Stimulated activated memory B cell treated with anti-CD40 and anti-IgM and Interleukin-4, amounts not matched to agents 10 μg/mL and 1 μg/mL and 100 μg/mL, for 72 hours (primary cell): ENCODE measurements at places on chromosomes 5 and 9.

DNA sequence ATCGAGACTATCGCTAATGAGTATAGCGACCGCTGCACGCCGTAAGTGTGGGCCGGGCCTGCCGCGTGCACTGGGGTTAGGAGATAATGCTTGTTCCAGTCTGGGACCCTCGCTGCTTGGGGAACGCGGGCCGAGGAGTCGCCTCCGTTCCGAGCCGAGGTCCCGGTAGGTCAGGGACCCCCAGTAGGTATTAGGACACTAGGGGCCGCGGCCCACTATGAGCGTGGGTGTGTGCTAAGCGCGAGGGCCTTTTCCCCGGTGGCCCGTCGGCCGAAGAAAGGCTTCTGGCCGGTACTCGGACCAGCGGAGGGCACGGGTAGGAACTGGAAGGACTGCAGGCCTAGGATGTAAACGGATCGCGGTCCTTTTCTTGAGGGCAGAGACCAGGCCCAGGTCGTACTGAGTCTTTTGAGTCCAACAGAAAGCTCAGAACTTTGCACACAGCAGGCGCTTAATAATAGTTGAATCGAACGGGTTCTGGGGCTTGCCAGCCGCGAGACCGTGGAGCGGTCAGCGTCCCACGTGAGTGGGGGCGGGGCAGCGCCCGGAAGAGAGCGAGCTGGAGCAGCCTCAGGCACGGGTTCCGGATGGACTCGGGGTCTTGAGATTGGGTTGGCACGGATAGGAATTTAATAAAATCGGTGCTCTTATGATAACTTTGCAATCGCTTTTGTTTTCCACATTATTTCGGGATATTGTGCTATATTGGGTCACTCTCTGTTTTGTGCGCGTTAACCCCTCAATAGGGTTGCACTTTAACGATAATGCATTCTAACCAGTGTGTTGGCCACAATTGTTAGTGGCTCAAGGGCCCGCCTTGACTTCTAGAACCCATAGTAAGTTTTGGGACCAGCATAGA lies 733 bp downstream of the HSPA4 start:
- H3K27me3 ChIP-seq = no peaks in the 10 kb centered on the region
- peak; percentile 59 for ATAC-seq
- H3K27ac ChIP-seq = peak overlapping the region; percentile 100
- peaks cover 64% of the 10 kb centered on the region for H3K4me1 ChIP-seq
- H3K4me3 ChIP-seq = peak overlapping the region; percentile 97

DNA sequence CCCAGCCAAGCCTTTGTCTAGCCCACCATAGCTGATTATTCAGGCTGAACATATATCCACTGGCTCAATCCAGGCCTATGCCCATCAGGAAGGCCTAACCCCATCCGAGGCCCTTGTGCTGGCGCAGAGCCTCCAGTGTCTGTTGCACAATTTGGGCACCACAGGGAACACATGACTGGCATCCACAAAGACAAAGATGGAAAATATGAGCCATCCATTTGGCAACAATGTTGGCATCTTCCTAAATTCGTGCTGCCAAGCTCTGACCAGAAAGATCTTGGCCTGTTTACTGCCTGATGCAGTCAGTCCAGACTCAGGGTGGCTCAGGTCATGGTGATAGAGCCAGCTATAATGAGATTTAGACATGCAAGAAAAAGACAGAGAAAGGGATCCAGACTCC lies 233.8 kb downstream of the PIK3R1 start:
- H3K4me1 ChIP-seq = no peaks in the 10 kb centered on the region
- no peak overlapping the region for H3K4me3 ChIP-seq
- ATAC-seq = peak; percentile 36
- no peaks in the 10 kb centered on the region for H3K36me3 ChIP-seq
- no peak overlapping the region for H3K27ac ChIP-seq

DNA sequence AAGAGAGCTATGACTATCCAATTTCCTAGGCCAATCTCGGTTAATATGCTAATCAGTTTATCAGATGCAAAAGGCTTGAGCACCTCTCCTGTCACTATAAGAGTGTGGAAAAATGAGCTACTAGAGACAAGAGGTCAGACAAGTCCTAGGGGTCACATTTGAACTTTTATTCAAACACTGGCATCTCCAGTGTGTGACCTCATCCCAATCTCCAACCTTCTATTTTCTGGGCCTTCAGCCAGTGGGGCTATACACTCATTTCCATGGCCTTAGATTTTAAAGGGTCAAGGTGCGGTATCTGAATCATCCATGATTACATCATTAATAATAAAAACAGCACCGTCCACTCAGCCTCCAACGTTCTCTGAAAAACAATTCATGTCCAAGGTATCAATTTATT lies 139.6 kb upstream of the LRRTM2 start:
- H3K4me3 ChIP-seq = no peak overlapping the region
- ATAC-seq = no peak
- no peak overlapping the region for H3K27ac ChIP-seq
- no peaks in the 10 kb centered on the region for H3K27me3 ChIP-seq
- H3K4me1 ChIP-seq = no peaks in the 10 kb centered on the region
- peaks cover 75% of the 10 kb centered on the region for H3K36me3 ChIP-seq

GRCh38 chr5:90438100-90438499 lies 28.5 kb upstream of the CETN3 start:
- no peak overlapping the region for H3K27ac ChIP-seq
- H3K4me3 ChIP-seq = no peak overlapping the region
- no peaks in the 10 kb centered on the region for H3K27me3 ChIP-seq
- peaks cover 5% of the 10 kb centered on the region for H3K4me1 ChIP-seq

DNA sequence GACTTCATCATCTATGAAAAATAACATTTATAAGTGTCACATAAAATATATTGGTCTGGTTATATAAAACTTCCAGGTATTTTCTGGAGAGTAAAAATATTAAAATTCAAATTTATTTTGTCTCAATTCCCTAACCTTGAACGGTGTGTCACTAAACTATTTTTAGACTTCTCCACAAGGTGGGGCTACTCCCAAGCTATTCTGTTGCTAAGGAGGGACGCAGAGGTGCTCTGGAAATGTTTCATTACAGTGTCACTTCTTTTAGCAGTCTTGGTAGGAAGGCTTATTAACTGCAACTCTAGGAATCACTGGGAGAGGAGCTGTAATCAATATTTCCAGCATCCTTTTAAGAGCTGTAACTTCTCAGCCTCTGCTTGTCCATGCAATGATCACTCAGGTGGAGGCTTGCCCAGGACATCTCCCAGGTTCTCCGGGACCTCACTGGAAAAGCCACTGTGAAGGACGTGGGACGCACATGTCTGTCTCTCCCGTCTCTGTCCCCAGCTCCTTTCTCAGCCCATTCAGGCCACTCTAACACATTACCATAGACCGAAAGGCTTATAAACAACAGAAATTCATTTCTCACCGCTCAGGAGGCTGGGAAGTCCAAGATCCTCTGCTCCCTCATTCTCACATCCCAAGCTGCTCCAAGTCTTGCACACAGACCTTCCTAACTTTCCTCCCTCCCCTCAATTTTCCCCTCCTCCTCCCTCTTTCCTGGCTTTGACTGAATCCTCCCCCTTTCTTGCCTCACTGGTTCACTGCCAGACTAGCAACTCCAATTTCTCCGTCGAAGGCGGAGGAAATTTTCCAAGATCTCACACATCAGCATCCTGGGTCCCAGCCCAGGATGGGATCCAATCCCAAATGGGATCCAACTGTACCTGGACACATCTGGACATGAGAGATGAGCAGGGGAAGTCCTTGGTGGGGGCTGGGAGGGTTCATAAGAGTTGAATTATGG lies 32.7 kb upstream of the DNAH5 start:
- no peaks in the 10 kb centered on the region for H3K36me3 ChIP-seq
- H3K27me3 ChIP-seq = peaks cover 54% of the 10 kb centered on the region
- no peak overlapping the region for H3K4me3 ChIP-seq
- no peaks in the 10 kb centered on the region for H3K4me1 ChIP-seq

- peaks cover 9% of the 10 kb centered on the region for H3K36me3 ChIP-seq
- H3K27ac ChIP-seq = no peak overlapping the region
- H3K4me3 ChIP-seq = no peak overlapping the region
- no peaks in the 10 kb centered on the region for H3K27me3 ChIP-seq
- ATAC-seq = no peak
These were observed 5.1 kb downstream of the PNPLA7 start for GRCh38 chr9:137545123-137545522.

DNA sequence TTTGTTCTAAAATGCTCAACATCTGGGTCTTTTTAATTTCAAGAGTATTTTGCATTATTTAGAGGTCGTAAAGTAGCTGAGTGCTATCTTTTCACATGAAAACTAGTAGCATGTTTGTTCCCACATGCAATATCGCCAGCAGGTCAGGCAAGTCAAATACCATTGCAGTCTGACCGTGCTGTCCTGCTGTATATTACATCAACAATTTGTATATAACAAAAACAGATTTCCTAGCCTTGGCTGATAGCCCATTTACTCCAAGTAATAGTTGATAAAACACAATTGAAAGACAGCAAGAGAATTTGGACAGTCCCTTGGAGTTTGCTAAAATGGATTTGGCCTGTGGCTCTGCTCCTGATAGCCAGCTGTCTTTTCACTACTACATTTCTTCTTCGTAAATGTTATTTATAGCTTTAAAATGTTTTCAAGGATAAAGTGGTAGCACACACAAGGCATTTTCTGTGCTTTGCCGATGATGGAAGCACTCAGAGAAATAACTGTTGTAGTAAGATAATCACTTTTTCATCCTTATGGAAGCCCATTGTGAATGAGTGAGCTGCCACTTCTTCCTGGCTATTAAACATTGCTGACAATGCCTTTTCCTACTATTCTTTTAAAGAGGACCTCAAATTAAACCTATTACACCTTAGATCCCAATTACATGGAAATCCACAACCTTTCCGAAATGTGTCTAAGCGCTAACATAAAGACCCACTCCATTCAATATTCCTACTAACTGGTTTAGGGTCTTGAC lies 992.1 kb downstream of the MAT2B start:
- no peaks in the 10 kb centered on the region for H3K27me3 ChIP-seq
- no peaks in the 10 kb centered on the region for H3K4me1 ChIP-seq
- no peak overlapping the region for H3K4me3 ChIP-seq
- ATAC-seq = no peak

- H3K4me1 ChIP-seq = peaks cover 17% of the 10 kb centered on the region
- no peak overlapping the region for H3K4me3 ChIP-seq
- no peak for ATAC-seq
- H3K27ac ChIP-seq = no peak overlapping the region
These were observed 32.3 kb upstream of the WDR38 start for GRCh38 chr9:124820698-124821623.

- no peak overlapping the region for H3K27ac ChIP-seq
- ATAC-seq = no peak
- peaks cover 46% of the 10 kb centered on the region for H3K27me3 ChIP-seq
These were observed 21.0 kb upstream of the UBE2QL1 start for GRCh38 chr5:6427694-6428093.

DNA sequence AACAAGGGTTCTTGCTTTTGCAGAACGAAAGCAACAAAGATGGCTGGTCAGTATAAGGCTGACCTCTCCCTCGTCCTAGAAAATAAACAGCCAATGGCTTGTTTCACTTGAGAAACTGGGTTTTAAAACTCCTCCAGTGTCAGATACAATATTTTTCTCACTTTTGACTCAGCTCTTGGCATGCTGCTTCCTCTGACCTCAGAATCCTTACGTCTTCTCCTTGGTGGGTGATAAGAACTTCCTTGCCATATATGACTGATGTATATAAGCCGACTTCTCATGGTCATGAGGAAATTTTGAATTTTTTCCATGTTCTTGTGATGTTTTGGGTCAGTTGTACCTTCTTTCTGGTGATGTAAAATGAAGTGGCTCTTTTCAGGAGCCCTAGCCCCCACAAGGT lies 3.8 kb downstream of the ZNF618 start:
- no peaks in the 10 kb centered on the region for H3K36me3 ChIP-seq
- H3K4me3 ChIP-seq = no peak overlapping the region
- no peak for ATAC-seq
- peaks cover 20% of the 10 kb centered on the region for H3K27me3 ChIP-seq
- H3K4me1 ChIP-seq = peaks cover 9% of the 10 kb centered on the region

GRCh38 chr9:126049088-126049487 lies 277.5 kb upstream of the MVB12B start:
- no peak overlapping the region for H3K4me3 ChIP-seq
- H3K27me3 ChIP-seq = peaks cover 69% of the 10 kb centered on the region
- H3K4me1 ChIP-seq = no peaks in the 10 kb centered on the region
- no peak overlapping the region for H3K27ac ChIP-seq

DNA sequence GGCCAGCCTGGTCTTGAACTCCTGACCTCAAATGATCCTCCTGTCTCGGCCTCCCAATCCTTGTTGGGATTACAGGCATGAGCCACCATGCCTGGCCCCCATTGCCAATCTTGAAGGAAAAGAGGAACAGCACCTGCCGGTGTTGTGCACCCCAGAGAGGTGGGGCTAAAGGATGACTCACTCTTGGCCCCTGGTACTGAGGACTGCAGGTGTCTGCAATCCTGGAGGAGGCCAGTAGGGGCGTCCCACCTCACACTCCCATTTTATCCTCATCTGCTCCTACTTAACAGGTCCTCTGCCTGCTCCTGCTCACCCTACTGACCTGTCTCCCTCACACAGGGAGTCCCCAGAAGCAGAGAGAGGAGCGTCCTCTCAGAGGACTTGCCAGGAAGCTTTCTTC lies 390.4 kb downstream of the ARHGEF28 start:
- H3K36me3 ChIP-seq = no peaks in the 10 kb centered on the region
- no peak overlapping the region for H3K4me3 ChIP-seq
- ATAC-seq = no peak
- H3K4me1 ChIP-seq = no peaks in the 10 kb centered on the region

- H3K36me3 ChIP-seq = no peaks in the 10 kb centered on the region
- peak overlapping the region; percentile 73 for H3K27ac ChIP-seq
- H3K4me3 ChIP-seq = no peak overlapping the region
- H3K4me1 ChIP-seq = peaks cover 82% of the 10 kb centered on the region
- no peaks in the 10 kb centered on the region for H3K27me3 ChIP-seq
These were observed 14.3 kb downstream of the IRF1 start for GRCh38 chr5:132475987-132476875.

- H3K4me3 ChIP-seq = no peak overlapping the region
- ATAC-seq = no peak
- H3K27me3 ChIP-seq = peaks cover 7% of the 10 kb centered on the region
- no peak overlapping the region for H3K27ac ChIP-seq
- peaks cover 19% of the 10 kb centered on the region for H3K4me1 ChIP-seq
These were observed 29.3 kb upstream of the CPEB4 start for GRCh38 chr5:173858670-173859407.

DNA sequence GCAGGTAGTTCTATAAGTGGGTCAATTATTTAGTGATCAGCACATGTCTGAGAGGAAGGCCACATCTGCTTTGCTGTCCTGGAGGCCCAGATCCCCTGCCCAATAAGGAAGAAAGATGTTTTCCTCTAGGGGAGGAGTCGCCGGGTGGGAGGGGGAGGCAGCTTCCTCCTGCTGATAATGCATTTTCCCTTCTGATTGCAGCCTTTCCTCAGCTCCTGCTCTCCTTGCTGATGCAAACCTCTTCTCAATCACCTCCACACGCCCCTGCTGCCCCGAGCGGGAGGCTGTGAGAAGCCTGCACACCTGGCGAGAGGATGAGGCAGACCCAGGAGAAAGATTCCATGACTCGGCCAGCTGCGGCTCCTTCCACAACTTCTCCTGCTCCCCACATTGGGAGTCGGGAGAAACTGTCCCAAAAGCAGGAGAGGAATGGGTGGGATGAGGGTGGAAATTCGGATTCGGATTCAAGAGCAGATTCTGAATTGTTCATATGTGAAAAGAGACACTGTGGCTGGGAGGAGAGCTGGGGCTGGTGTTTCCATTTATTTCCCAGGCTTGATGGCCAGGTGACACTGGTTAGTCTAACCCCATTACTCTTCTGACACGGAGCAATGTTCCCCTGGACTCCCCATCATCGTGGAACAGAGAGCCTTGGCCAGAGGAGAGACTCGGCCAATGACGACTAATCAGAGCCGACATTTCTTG lies 6.8 kb upstream of the NTNG2 start:
- no peaks in the 10 kb centered on the region for H3K36me3 ChIP-seq
- H3K27me3 ChIP-seq = peaks cover 75% of the 10 kb centered on the region
- H3K4me1 ChIP-seq = no peaks in the 10 kb centered on the region
- no peak overlapping the region for H3K4me3 ChIP-seq
- no peak for ATAC-seq
- no peak overlapping the region for H3K27ac ChIP-seq
